ENCODE measurements at places on chromosomes 1 and 21.

DNA sequence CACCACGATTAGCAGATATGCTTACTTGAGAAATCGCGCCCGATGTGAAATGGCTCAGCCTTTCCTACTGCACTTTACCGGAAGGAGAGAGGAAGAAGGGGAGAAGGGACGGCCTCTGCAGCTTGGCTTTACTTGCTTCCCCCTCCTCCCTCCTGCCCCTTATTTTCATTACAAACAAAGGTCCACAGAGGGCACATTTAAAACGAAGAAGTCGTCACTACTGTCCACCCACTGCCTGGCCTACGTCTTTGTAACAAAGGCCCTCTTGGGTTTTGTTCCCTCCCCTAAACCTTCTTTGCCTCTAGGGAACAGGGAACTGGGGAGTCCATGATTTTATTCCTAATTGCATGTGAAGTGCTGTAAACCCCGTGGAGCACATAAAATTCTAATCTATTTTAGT lies 308.5 kb downstream of the LMX1A start:
- DNase-seq, result no peak

DNA sequence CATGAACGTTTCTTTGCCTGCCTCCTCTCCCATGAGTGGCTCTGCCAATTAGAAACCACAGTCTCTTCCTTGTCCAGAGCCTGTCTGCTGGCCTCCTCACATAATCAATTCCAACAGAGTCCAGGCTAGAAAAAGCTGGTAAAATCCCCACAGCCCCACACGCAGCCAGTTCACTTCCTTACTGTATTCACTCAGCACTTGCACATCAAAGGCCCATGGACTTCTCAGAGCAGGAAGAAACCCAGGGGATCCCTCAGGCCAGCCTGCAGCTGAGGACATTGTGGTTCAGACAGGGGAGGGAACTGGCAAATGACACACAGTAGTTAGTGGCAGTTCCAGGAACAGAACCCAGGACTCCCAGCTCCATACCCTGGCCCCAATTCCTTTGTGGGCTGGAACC lies 171.6 kb upstream of the EDN2 start:
- DNase-seq, result no peak

DNA sequence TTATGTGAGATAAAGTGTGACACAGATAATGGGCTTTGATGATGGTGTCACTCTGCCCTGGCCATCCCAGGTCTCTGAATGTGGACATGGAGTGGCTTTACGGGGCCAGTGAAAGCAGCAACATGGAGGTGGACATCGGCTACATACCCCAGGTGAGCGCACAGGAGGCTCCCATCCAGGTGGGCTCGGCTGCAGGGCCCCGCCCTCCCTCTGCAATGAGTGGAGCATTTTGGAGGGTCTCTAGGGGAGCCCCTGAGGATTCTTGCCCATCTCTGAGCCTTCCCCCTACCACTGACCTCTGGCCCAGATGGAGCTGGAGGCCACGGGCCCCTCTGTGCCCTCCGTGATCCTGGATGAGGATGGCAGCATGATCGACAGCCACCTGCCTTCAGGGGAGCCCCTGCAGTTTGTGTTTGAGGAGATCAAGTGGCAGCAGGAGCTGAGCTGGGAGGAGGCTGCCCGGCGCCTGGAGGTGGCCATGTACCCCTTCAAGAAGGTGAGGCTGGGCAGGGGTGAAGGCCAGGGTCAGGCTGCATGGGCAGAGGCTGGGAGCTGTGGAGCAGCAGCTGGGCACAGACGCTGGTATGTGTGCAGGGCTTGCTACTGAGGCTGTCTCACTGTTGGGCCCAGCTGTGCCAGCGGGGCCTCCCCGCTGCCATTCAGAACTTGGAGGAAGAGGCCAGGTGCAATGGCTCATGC lies 8.2 kb upstream of the MTFR1L start:
- DNase-seq, result no peak

DNA sequence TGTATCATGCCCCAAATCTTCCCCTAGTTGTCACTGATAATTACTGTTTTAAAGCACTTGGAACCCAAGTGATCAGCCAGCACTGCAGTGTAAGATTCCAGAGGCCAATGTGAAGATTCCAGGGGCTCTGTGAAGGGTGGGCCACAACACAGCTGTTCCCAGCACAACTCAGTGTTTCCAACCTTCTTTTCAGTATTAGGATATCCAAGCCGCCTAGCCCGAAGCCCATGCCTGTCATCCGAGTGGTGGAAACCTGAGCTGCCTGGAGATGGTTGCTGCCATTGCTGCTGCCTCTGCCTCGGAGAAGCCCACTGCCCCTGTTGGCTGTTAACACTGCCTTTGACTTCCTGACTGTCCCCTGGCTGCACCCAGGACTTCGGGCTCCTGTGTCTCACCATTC lies 30.4 kb upstream of the SNX27 start:
- DNase-seq, result no peak

DNA sequence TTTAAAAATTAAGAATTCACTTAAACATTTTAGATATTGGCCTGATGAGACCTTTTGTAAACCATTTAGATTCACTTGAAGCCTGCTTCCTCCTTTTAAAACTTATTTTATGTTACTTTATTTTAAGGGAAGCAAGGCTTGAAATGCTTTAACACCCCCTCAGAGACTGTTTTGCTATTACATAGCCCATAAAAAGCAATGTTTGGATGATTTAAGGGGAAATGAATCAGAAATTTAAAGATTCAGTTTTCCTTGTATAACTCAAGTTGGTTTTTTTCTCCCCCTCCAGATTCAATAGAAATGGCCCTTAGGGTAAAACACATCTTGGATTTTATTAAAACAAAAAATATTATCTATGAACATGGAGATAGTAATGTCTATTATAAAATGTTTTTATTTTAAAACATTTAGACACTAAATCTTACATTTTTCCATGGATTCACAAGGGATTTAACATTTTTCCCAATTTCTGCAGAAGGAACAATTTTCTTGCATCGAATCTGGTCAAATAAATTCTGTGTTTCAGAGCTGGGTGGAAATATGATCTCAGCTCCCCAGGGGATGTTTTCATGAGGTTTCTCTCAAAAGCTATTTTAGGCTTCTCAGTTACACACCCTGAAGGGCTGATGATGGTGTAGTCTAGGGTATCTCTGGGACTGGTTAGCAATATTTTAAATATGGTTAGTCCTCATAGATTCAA lies 69.3 kb upstream of the WARS2 start:
- no peak for DNase-seq

- no peak for DNase-seq
Observed at GRCh38 chr1:87684194-87684593, 355.5 kb downstream of the LMO4 start.

- DNase-seq, result no peak
Observed at GRCh38 chr21:35154788-35155187, 105.7 kb upstream of the RUNX1 start.

DNA sequence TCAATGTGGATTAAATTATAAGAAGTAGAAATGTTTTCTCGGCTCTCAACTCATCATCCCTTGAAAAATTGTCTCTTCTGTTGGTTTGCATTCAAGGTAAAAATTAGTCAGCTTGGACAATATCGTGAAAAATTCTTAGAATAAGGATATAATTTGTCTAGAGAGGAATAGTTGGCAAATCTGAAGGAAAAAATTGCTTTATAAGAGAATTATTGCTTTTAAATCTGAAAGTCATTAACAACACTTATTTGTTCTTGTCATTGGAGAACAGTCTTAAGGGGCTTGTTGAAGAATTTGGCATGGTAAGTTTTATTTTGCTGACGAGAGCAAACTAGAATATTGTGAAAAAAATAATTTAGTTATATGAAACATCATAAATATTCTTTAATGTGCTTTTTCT lies 26.4 kb downstream of the ANGPTL1 start:
- DNase-seq, result no peak
